Stimulated activated CD4-positive, alpha-beta T cell treated with anti-CD3 and anti-CD28 coated beads, Interleukin-1b, Interleukin-23, amount 100 ng/mL, for 24 hours (primary cell): ENCODE measurements at places on chromosomes 12 and 14.

- DNase-seq, result no peak
Observed at GRCh38 chr14:56562883-56563282, 16.7 kb upstream of the TMEM260 start.

DNA sequence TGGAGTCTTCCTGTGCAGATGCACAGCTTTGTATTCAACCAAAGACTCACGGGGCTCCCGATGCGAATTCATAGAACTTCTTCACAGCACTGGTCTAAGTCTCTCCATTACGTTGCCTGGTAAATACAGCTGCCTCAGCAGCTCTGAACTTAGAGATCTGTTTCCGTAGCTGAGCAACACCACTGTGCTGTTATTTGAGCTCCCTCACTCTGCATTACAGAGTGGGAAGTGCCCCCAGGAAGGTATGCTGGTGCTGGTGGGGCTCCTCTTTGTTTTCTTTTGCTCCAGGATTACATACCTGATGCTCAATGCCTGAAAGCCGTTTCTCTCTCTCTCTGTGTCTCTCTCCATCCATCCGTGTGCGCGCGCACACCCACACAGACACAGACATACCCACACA lies 227.5 kb upstream of the RMST start:
- DNase-seq, result no peak

DNA sequence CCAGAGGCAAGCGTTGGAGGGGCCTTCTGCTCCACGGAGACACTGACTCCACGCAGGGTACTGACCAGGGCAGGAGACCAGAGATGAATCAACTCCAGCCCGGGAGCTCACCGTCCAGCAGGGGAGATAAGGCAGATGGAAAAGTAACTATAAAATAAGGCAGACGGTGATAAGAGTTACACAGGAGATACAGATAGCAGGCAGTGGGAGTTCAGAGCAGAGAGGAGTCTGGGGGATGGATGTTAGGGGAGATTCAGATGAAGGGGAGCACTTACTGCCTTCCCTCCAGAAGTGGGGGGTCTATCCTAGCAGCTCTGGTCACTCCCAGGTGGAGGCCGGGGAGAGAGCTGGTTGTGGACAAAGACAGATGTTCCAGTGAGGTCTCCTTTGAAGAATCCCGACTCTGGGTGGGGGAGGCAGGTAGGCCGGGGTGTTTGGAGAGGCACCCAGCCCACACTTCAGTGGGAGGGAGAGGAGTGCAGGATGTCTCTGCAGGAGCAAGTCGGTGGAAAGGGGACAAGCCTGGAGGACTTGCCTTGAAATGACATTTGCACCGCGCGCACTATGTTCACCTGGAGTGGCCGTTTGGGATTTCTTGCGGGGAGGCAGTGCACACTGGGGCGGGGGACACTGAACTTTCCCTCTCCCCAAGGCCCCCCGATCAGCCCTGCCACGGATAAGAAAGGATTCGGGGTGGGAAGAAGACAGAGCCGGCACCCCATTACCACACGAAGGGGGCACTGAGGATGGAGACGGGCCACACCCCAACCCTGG lies 1.2 kb downstream of the PITPNM2 start:
- DNase-seq, result no peak

DNA sequence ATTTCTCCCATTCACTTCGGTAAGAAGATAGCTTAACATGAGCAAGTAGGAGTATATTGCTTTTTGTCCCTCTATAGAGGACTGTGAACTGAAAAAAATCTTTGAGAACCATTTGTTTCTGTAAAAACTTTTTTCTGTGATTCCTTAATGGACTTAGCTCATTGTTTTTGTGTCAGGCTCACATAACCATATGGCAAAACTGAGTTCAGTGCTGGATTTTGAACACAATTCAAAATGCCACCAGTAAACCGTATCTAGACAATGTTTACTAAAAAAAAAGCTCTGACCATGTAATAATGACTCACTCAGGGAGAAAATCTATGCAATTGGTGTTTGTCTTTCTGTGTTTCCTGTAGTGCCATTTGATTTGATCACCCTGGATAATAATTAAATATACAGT lies 5.2 kb downstream of the TRHDE start:
- no peak for DNase-seq

DNA sequence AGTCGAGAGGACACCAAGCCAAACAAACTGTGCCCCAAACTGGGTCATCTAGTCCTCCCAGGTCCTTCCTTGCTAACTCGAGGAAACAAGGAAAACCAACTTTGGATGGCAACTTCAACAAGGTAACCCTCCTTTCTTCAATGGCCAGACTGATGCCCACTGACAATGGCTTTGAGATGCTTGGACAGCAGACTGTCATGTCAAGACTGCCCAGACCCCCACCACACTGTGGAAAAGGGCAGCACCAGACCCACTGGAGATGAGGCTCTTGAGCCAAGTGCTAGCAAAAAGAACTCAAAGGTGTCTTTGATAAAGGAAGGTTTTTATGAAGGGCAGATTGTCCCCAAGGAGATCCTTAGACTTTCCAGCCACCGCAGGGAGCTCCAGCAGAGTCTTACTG lies 9.0 kb upstream of the CDH24 start:
- no peak for DNase-seq

- no peak for DNase-seq
Observed at GRCh38 chr14:31180299-31181051, 27.1 kb downstream of the HECTD1 start.

DNA sequence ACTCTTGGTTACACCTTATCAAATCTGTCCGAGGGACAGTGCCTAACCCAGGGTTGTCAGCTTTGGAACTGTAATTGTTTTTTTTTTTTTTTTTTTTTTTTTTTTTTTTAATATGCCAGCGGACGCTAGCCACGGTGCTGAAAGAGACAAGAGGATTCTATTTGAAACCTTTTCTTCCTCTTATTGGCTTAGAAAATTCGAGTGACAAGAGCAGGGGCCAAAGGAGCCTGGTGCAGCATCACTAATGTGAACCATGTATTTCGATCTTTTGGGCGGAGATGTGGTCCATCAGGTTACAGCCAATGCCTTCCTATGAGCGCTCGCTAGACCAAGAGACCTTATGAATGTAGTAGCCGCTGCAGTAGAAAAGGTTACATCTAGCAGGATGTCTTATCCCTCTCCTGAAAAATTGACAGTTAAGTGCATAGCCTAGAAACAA lies 922 bp downstream of the PTPRR start:
- DNase-seq, result no peak

GRCh38 chr12:52749827-52750226 lies 27.3 kb downstream of the KRT76 start:
- DNase-seq, result no peak
